NCI-H446 (cell line): ENCODE measurements at places on chromosomes 7 and 10.

DNA sequence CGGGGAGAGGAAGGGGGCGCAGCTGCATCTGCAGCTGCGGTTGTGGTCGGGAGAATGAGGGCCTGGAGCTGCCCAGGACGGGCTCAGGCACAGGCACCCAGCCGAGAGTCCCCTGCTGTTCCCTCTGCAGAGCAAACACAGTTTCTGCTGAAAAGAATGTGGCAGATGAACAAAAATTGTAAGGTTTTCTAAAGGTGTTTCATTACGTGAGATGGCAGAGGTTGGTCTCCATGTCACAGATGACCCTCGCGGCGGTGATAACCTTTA is 456.2 kb downstream of the DNAJB6 start:
- no peak for DNase-seq

- no peak for DNase-seq
Observed at GRCh38 chr10:74775099-74775498, 51.3 kb upstream of the KAT6B start.

- no peak for DNase-seq
Observed at GRCh38 chr10:132362151-132362611, 30.2 kb downstream of the LRRC27 start.

GRCh38 chr7:121012170-121012874 is 23.8 kb downstream of the CPED1 start:
- no peak for DNase-seq

DNA sequence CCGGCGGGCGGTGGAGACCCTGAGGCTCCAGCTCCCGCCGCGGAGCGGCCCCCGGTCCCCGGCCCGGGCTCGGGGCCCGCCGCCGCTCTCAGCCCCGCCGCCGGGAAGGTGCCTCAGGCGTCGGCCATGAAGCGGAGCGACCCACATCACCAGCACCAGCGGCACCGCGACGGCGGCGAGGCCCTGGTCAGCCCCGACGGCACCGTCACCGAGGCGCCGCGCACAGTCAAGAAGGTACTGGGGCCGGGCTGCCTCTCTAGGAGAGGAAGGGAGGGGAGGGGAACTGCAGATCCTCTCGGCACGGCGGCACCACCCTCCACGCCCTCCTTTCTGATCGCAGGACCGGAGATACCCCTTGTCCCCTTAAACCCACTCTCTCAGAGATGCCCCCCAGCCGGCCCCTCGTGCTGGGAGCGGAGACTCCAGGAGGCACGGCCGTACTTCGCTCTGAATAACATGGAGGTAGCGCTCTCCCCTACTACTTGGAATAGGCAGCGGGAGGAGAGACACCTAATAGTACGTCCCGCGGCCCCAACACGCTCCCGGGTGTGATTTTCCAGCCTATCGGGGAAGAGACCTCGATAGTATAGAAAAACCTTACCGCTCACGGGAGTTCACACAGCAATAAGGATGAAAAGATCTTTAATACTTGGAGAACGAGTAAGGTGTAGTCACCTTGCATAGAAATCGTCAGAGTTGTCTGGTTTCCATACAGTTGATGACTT is 538 bp downstream of the AHCYL2 start:
- peak; percentile 28 for DNase-seq

DNA sequence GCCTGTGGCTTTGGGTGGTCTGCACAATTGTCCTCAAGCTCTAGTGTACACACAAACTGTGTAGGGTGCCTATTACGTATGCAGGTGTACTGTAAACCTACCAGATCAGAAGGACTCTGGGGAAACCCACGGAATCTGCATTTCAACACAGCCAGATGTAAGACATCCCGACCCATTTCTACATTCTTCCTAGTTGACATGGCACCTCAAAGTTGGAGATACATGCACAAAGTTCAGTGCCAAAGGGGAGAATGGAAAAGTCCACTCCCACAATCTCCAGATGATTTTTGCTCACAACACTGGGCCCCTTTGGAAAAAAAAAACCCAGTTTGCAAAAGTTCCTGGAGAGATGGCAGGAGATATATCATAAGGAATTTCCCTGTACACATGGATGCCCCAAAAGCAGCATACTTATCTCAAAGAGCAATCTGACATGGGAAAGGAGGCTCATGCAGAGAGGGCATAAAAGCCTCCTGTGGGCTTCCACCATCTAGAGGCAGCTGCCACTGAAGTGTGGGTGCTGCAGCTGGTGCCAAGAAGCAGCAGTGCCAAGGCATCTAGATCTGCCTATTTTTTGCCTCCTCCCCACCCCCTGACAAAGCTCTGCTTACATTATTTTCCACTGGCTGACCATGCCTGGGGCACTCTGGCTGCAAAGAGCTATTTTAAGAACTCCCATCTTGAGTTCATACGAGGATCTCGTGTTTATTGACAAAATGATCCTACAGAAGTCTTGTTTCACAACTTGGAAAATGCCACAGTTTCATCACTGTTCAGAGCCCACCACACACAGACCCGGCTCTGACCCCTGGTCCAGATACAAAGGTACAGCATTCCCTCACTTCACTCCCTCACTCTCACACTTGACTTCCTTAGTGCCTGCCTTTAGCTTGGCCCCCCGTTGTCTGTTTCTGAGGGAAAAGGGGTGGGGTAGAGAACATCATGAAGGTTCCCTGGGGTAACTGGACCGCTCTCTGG is 12.9 kb downstream of the TECTB start:
- DNase-seq, result no peak

GRCh38 chr10:119029613-119030420 is at the start of gene NANOS1:
Gene NANOS1, plus strand, starts transcription at chr10:119029714. Its CDS starts 88 bp downstream, at chr10:119029802.
- no peak for DNase-seq

DNA sequence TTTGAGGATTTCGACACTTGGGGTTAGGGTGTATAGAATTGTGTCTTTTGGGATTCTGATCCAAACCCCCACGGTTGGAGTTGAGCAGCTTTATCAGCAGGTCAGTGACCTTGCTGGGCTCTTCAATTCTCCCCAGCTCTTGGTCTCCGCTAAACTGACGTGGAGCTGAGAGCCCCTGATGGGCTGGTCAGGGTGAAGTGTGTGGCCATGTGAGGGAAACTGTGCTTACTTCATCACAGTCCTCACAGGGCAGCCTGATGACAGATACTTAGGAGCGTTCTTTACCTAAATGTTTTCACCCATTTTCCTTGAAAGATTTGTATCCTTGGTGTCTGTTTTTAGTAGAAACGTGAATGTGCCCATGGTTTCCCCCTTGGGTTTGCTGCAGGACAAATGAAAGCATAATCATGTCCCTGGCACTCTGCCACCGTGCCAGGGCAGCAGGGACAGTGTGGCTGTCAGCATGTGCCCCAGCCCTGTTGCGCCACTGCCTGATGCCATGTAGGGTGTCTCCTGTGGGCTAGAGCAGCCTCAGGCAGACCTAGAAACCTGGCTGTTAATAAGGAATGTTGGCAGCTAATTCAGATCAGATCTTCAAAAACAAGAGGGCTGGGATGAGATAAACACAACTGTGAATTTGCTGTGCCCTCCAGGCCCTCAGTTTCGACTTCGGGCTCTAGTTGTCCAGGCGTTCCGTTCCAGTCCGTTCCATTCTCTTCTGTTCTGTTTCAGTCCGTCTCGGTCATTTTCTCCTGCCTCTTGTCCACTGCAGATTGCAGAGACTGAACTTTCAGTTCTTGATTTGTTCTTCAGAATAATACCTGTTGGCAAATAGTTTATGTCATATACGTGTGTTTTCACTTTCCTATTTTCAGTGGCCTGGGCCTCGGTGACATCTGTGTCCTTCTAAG is 96.8 kb downstream of the TRRAP start:
- DNase-seq, result no peak

DNA sequence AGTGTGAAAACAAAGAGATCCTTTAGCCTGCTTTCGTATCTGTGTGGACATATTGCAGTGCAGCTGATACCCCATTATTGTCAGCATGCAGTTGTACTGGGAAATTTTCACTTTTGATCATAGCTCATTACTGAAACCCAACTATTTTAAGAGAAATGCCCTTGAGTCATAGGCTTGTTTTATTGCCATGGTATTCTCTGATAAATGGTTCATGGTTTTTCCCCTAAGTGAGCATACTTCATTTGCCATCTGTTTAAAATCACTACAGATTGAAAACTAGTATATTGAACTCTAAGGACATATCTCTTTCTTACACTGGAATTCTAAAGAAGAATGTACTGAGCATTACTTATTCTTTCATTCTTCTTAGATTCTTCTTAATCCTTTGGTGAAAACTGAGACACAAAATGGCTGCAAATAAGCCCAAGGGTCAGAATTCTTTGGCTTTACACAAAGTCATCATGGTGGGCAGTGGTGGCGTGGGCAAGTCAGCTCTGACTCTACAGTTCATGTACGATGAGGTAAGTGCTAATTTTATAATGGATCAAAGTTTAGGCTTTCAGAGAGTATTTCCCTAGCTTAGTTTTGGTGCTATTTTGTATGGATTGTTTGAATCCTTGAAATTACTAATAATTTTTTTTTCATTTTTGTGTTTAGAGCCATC is 63.0 kb downstream of the RALA start:
- no peak for DNase-seq

DNA sequence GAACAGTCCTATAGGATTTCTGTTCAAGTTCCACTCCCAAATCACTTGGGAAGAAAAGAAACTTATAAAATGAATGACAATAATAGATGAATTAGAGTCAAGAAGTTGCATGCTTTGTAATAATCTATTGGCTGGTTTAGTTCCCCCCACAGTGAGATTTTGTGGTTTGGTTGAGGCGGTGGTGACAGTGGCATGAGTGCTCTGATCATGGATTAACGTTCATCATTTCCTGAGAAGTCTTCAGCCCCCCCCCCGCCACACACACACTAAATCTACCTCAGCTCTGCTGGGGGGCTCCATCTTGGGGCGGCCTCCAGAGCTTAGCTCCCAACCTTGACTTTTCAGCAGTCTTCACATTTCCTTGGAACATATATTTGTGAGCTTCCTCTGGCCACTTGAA is 121.7 kb downstream of the ABCA13 start:
- DNase-seq, result no peak

DNA sequence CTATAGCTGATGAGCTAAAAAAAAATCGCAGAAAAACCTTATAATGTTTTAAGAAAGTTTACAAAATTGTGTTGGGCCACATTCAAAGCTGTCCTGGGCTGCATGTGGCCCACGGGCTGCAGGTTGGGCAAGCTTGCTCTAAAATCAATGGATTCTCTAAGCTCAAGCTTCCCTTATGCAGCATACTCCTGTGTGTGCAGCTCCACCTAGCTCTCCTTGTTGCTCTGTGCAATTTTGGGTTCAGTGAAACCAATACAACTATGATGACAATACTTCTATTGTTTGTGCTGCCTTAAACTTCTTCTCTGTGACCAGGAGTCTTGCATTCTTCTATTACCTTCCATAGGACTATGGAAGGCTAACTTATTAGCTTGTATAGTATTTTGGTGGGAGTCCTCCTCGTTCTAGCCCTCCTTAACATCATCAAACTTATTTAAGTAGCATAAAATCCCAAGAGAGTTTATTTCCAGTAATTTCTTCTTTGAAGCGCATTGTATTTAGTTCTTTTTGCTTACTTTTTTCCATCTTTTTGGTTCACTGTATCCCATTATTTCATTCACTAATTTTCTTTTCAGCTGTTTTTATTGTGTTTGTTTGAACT is 170.9 kb upstream of the SMIM30 start:
- DNase-seq, result peak; percentile 23

DNA sequence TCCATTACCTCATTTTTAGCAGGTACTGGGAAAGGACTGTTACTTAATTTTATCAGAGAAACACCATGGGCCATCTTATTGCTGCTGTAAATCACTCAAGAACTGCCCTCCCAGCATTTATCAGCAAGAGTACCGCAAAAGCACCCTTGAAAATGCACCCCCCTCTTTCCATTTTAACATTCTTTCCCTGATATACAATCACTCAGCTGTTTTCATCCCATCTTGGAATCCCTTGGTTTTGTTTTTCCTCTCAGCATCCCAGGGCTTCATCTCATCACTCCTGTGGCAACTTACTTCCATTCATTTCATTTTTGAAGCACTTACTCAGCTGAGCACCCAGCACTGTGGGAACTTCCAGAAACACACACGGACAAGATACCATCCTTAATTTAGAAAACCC is 36.5 kb downstream of the RAPGEF5 start:
- no peak for DNase-seq

- DNase-seq, result no peak
Observed at GRCh38 chr10:60908031-60908430, 36.0 kb downstream of the RHOBTB1 start.

- no peak for DNase-seq
Observed at GRCh38 chr7:44617225-44617890, 10.9 kb downstream of the OGDH start.

- DNase-seq, result no peak
Observed at GRCh38 chr7:77697535-77697831, 1.2 kb downstream of the RSBN1L start.

DNA sequence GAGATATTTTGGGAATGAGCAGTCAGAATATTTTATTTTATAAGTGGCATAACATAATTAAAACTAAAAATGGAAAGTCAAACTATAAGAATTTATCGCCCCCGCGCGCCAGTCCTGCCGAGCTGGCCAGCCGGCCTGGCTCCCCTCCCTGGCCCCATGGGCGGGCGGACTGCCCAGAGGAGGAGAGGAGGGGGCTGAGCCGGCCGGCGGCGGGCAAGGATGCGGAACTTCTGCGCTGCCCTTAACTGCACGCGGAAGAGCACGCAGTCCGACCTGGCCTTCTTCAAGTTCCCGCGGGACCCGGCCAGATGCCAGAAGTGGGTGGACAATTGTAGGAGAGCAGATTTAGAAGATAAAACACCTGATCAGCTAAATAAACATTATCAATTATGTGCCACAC is 96.8 kb downstream of the DKK1 start:
- no peak for DNase-seq
